ENCODE measurements at places on chromosomes 1 and 21.

GRCh38 chr1:175193527-175193910, 943 bp upstream of the KIAA0040 start:
- no peak for DNase-seq

DNA sequence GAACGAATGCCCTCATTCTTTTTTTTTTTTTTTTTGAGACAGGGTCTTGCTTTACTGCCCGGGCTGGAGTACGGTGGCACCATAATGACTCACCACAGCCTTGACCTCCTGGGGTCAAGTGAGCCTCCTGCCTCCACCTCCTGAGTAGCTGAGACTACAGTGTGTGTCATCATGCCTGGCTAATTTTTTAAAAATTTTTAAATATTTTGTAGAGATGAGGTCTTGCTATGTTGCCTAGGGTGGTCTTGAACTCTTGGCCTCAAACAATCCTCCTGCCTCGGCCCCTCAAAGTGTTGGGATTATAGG, 69.4 kb downstream of the ALG14 start:
- DNase-seq = no peak

DNA sequence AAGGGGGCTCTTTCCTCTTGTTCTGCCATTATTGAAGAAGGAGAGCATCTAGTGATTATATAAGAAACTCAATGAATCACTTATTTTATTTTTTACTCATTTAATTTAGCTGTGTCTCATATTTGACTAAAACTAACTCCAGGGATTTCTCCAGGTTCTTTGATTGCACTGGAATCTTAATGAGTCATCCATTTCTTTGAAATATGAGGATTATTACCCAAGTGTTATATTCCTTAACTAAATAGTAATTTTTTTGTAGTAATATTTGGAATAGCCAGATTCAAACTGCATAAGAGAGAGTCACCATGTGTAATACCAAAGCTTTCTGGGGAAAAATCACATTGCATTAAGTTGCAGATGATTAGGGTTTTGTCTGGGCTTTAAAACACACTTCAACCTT, 59.5 kb downstream of the NTMT2 start:
- DNase-seq = no peak

DNA sequence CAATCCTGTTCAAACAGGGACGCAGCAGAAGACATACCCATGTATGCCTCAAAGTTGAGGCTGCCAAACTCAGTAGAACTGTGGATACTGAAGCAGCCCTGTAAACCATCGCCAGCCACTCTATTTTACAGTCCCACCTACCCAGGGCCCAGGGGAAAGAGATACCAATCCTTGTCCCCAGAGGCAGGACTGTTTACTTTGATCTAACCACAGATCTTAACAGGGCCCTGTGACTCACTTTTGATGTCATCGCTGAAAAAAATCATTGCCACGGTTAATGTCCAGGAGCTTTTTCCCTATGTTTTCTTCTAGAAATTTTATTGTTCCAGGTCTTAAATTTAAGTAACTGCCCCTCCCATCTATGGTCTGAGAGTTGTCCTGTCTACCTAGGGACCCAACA, 538.4 kb upstream of the NCAM2 start:
- no peak for DNase-seq

DNA sequence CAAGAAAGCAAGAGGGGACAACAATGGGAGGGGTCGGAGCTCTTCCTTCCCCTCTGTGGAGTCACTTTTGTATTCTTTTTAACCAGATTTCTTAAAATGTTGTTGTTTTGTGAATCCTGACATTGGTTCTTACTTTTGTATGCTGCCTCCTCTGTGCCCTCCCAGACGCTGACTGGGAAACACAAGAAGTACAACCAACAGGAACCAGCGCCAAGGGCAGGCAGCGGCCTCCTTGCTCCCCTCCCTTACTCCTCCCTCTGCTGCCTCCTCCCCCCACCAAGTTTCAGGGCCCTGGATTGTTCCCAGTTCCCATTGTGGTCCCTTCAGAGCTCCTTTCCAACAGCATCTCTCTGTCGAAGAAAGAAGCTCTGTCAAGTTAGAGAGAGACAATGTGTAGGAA, 111.1 kb downstream of the BRINP2 start:
- no peak for DNase-seq

- no peak for DNase-seq
These were observed 24.8 kb downstream of the SLC19A1 start for GRCh38 chr21:45517249-45518065.

DNA sequence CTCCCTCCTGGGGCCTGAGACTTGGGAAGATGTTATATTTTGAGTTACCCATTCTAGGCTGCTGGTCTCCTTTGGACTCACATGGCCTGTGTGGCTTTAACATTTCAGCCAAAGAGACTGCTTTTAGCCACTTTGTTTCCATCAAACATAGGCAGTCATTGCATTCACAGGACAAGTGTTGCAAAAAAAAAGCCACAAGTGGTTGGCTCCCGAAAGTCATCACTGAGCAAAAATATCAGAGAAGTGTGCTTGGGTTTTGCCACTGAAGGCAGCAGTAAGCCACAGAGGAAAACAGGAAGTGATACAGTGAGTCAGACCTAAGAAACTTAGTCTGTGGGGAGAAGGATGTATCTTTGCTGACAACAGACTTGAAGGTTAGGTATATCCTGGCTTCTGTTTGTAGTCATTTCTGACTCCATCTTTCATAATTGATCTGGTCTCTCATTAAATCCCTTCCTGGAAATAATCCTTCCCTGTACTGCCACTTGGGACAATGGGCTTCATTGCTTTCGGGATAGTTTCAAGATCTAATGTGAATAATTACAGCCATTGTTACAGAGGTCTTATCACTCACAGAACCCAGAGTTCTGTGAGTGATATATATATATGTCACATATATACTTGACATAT, 80.9 kb downstream of the COLGALT2 start:
- DNase-seq = peak; percentile 6

DNA sequence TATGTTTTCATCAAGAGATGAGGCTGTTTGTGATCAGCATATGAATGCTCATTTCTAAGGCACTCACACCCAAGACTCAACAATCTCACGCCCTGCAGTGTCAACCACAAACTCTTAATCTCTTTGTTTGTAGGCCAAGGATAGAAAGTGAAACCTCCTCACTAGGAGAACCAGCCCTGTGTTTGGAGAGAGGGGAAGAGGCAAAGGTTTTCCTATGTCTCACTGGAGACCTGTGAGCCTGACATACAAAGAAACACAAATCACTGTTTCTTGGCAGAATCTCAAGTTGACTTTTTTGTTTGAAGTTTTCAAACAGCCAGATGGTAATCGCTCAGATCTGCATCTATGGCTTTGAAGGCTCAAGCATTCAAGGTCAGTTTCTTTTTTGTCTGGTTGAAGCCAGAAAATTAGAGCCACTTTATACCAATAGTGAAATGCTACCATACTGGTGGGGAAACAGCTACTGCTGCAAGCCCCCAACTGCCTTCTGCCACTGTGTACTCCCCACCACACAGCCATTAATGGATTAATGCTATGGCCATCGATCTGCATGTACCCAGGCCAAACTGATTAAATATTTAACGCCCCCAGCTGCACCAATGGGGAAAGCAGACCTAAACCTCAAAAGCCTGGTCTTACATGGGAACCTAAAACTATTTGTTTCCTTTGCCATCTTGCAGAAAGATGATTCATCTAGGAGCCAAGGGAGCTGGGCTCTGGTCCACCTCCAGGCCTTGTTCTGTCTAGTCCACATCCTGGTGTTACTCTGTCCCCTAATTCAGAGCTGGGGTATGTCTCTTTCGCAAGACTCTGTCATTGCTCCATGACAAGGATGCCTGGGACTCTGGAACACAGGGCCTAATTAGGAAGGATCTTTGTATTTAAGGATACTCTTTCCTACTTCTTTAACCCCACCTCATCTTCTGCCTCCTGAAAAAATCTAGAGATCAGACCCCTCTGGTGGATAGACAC, 16.3 kb downstream of the PDZK1 start:
- no peak for DNase-seq

DNA sequence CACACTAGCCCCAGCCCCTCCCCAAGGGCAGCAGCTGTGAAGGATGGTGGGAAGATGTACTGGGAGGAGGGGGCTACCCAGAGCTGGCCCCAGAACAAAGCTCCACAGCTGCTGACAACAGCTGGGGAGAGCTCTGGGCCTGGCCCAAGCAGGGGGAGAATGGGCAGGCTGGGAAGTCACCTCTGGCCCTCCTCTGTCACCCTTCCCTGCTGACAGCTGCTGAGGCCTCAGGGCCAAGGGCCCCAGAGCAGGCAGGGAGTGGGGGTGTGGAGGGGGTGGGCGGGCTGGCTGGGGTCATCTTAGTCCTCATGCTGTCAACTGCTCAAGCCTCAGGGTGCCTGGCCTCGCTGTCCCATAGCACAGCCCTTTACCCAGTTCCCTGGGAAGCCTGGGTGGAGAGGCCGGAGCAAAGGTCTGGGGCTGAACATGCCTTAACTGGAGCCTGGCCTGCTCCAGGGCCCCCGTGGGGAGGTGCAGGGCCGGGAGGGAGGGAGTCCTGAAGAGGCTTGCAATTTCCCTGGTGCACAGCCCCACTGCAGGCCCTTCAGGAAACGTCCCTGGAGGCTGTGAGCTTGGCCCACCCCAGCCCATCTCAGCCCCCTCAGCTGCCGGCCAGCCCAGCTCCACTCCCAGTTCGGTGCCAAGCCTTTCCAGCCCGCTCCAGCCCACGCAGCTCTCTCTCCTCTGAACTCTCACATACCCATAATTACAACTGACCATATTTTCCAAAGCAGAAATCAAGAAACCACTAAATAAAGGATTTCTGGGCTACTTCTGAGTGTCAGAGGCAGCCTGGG, 25.7 kb downstream of the HSPG2 start:
- DNase-seq = no peak

GRCh38 chr1:208188607-208189006, 55.6 kb downstream of the PLXNA2 start:
- DNase-seq = no peak

DNA sequence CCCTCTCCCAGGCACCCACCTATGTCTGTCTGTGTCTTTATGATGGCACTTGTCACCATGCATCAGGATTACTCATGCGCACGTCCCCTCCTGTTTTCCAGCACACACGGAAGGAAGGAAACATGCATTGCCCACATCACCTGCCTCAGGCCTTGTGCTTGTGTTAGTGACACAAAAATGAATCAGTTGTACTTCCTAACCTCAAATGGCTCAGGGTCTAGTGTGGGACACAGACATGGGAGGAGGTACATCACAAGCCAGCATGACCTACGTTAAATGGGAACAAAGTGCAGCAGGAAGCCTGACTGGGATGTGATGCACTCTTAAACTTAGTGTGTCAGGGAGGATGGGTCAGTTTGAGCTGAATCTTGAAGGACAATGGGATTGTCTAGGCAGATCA, 126.7 kb downstream of the TRABD2B start:
- no peak for DNase-seq

- DNase-seq = no peak
These were observed 127.8 kb downstream of the LMX1A start for GRCh38 chr1:165228676-165229075.

DNA sequence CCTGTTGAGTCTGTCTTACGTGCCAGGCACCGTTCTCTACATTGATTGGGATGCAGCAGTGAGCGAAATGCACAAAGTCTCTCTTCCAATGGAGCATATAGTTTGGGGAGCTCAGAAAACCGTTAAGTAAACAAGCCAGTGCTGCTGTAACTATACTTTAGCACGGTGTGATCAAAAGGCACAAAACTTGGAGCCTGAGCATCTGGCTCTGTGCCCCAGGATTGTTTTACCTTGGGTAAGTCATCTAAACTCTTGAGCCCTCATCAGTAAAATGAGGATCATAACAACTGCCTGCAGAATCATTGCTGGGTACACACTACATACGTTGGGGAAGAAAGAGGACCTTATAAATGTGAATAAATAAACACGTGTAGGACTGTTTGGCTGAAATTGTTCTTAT, 1.8 kb downstream of the HHIPL2 start:
- DNase-seq = no peak

GRCh38 chr1:112800289-112800688, 85.2 kb upstream of the PPM1J start:
- no peak for DNase-seq

Measured in stimulated activated CD4-positive, alpha-beta T cell treated with anti-CD3 and anti-CD28 coated beads, Interleukin-12 subunit alpha, Interleukin-12 subunit beta, amount 100 ng/mL, for 4 hours (primary cell).